ENCODE measurements at places on chromosomes 4 and X.

- DNase-seq = no peak
These were observed 110.6 kb upstream of the PPARGC1A start for GRCh38 chr4:24000470-24000831.

GRCh38 chr4:33064238-33064637 is 2344.1 kb downstream of the PCDH7 start:
- no peak for DNase-seq

DNA sequence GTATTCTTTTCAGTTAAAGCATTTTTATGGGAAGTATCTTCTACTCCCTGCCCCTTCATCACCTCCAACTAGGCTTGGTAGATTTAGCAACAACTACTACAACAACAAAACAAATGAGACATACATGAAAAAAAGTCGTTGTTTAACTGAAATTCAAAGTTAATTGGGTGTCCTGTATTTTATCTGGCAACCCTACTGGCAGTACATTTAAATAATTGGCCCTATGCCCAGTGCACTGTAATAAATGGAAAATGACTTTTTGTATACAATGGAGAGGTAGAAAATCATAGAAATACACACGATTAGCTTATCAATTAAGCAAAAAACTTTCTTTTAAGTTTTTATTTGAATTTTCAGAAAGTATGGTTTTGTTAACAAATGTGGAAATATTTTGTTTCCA is 21.4 kb upstream of the CLGN start:
- no peak for DNase-seq

- DNase-seq = no peak
These were observed 101.8 kb upstream of the C1QTNF7 start for GRCh38 chr4:15325987-15326386.

DNA sequence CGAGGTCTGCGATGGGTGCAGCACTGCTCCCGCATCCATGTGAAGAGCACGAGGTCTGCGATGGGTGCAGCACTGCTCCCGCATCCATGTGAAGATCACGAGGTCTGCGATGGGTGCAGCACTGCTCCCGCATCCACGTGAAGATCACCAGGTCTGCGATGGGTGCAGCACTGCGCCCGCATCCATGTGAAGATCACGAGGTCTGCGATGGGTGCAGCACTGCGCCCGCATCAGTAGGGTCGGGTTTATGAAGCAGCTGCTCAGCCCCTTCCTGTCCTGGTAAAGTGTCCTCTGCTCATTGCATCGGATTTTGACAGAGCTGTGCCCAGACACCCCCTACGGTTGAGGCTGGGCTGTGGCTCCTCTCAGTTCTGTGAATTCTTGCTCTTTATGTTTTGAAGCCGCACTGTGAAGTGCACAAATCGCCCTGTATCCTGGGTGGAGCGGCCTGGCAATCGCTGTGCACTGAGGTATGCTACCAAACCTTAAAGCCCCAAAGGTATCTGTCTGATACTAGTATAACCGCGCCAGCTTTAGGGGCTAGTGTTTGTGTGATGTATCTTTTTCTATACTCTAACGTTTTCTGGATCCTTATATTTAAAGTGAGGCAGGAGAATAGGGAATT is 98.7 kb downstream of the CPZ start:
- peak; percentile 20 for DNase-seq

GRCh38 chr4:174012135-174012885 is 271.2 kb downstream of the FBXO8 start:
- no peak for DNase-seq

DNA sequence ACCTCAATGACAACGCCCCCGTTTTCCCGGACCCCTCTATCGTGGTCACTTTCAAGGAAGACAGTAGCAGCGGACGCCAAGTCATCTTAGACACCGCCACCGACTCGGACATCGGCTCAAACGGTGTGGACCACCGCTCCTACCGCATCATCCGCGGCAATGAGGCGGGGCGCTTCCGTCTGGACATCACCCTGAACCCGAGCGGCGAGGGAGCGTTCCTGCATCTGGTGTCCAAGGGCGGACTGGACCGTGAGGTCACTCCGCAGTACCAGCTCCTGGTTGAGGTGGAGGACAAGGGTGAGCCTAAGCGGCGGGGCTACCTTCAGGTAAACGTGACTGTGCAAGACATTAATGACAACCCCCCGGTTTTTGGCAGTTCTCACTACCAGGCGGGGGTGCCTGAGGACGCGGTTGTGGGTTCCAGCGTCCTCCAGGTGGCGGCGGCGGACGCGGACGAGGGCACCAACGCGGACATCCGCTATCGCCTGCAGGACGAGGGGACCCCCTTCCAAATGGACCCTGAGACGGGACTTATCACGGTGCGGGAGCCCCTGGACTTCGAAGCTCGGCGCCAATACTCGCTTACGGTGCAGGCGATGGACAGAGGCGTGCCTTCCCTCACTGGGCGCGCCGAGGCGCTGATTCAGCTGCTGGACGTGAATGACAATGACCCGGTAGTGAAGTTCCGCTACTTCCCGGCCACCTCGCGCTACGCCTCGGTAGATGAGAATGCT is 2.2 kb downstream of the FAT4 start:
- DNase-seq = peak; percentile 81

GRCh38 chr4:166802346-166802745 is 431.9 kb downstream of the SPOCK3 start:
- DNase-seq = no peak

DNA sequence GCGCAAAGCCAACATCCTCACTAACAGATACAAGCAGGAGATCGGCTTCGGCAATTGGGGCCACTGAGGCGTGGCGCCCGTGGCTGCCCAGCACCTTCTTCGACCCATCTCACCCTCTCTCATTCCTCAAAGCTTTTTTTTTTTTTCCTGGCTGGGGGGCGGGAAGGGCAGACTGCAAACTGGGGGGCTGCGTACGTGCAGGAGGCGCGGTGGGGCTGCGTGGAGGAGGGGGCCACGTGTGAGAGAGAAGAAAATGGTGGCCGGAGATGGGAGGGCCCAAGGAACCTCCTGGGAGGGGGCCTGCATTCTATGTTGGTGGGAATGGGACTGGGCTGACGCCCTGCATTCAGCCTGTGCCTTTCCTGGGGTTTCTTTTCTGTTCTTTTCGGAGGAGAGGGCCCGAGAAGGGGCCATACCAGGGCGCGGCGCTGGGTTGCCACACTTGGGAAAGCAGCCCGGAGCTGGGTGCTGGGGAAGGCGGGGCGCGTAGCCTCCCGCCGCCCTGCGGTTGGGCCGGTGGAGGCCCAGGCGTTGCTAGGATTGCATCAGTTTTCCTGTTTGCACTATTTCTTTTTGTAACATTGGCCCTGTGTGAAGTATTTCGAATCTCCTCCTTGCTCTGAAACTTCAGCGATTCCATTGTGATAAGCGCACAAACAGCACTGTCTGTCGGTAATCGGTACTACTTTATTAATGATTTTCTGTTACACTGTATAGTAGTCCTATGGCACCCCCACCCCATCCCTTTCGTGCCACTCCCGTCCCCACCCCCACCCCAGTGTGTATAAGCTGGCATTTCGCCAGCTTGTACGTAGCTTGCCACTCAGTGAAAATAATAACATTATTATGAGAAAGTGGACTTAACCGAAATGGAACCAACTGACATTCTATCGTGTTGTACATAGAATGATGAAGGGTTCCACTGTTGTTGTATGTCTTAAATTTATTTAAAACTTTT is 4.5 kb downstream of the MID1IP1 start:
- DNase-seq = peak; percentile 53

- no peak for DNase-seq
These were observed 60.7 kb upstream of the RAPGEF2 start for GRCh38 chr4:159042097-159042605.

- no peak for DNase-seq
These were observed 219.8 kb downstream of the MAML3 start for GRCh38 chr4:139934057-139934707.

- no peak for DNase-seq
These were observed 497.6 kb downstream of the MID1IP1 start for GRCh38 chrX:39298821-39299220.

- DNase-seq = no peak
These were observed 134.2 kb downstream of the SHROOM3 start for GRCh38 chr4:76569225-76569624.

GRCh38 chr4:94305466-94306225 is 37.0 kb downstream of the HPGDS start:
- DNase-seq = no peak

DNA sequence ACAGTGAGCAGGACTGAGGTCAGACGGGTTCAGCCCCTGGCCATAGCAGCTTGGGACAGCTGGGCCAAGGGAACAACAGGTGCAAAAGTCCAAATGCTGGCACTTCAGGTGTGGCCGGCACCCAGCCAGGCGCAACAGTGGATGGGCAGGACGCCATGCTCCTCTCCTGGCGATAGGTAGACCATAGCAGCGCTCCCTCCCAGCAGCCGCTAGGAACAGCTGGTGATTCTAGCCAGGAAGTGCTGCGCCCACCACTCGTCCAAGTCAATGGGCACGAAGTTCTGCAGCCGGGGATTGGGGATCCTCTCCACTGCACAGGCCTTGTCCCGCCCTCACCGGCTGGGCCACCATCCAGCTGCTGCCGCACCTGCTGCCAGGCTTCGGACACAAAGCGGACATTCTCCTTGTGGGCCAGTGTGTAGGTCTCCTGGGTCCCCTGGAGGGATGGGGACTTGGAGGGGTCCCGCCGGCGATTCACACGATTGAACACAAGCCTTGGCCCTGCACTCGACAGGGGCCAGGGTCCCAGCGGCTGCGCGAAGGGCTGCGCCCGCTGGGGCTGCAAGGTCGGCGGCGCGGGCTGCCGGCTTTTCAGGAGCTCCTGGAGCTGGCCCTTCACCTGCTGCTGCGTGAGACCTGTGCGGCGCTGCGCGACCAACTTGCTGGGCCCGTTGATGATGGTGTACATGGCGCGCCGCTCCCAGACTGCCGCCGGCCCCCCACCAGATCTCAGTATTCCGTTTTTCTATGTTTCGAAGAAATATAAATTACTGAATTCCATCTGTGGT is 227.5 kb upstream of the STK26 start:
- no peak for DNase-seq

- DNase-seq = no peak
These were observed 50.3 kb downstream of the FTHL17 start for GRCh38 chrX:31021537-31021936.

DNA sequence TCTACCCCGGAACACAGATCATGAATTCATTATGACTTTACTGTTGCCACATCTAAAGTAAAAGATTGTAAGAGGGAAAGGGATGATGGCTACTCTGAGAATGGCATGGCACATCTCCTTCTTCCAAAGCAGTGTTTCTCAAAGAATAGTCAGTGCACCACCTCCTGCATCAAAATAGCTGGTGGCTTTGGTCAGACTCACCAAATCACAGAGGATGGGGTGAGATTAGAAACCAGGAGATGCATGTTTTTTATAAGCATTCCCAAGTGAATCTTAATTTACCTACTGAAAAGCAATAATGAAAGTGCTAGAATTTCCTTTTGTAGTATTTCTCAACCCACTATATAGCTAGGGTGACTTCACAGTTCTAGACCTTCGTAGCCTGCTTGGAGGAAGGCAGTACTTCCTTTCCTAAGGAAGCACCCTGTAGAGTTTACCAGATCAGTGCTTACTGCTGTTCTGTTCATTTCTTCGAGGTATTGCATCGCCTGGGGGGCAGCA is 340.8 kb upstream of the KLF3 start:
- no peak for DNase-seq

DNA sequence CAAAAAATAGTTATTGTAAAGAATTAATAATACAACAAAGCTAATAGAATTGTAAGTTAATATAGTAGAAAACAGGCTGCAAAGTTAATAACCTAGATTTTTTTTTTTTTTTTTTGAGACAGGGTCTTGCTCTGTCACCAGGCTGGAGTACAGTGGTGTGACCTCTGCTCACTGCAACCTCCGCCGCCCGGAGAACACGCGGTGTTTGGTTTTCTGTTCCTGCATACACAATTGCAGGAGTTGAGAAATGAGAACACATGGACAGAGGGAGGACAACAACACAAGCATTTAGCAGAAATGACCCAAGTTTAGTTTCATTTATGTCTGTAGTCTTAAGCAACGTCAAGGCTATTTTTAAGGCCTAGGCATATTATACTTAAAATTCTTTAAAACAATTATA is 145.9 kb upstream of the PCDH10 start:
- DNase-seq = no peak

- no peak for DNase-seq
These were observed 204.5 kb upstream of the PSAPL1 start for GRCh38 chr4:7638984-7639789.

DNA sequence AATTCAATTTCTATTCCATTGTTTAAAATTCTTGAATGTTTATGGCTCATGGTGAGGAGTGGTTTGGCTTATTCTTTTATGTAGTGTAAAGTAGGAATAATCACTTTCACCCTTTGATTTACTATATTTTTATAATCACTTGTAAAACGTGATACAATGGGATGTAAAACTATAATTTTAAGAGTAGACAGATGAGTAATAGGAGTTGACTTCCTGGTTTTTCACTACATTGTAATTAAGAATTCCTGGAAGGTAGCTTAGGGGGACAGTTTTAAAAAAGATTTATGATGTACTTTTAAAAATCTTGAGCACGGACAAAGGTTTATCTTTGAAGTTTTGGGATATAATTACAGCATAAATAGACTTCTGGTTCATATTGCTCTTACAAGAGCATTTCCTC is 65.3 kb downstream of the PDGFC start:
- no peak for DNase-seq

DNA sequence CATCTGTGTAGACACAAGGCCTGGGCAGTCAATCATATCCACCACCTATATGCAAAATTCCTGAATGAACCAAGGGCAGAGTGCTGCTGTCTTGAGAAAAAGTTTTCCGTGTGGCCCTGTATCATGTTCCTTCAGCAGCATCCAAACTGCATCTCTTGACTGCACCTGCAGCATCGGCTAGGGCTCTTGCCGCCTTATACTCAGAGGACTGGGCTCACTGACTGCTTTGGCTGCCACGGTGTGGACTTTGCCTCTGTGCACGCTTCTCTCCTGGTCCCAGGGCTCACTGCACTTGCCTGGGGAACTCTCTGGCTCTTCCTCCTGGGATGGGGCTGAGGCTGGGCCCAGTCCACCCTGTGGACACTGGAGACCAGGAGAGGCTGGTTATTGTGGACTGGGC is 39.5 kb upstream of the STS start:
- DNase-seq = no peak

DNA sequence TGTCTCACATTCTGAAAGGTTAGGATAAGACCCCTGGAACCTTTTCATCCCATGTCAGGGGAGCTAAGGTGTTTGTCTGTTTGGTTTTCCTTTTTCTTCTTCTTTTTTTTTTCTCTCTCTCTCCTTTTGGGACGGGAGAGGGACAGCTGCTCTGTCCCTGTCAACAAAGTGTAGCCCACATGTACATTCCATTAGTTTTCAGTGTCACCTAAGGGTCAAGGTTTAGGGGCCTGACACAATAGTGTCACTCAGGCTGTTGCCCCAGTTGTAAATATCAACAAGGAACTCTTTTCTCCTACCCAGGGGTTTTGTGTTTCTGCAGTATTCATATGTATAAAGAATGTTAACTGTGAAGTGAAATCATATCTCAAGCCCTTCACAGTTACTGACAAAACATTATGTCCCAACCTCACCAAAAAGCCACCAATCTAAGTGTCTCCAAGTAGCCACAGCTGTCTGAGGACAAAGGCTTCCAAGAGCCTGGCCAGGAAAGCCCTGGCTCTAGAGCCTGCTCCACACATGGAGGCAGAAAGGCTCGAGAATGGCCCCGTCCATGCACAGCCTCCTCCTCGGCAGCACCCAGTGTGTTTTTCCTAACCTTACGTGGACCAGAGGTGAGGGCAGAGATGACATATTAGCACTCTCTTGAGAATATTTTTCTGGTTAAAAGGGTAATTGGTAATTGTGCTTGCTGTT is 9.4 kb downstream of the IRF2 start:
- DNase-seq = no peak

- DNase-seq = no peak
These were observed 13.2 kb upstream of the NKX6-1 start for GRCh38 chr4:84512277-84512676.
